ENCODE measurements at places on chromosomes 11 and 22. TPM values are rescaled to one million over a fixed set of nuclear protein-coding genes. Genes with fewer than 3 reads are reported as not detected.

OR51B5 gene
- total RNA-seq, result not detected

GALNT18 gene
- total RNA-seq, result 6.5 TPM

RFPL1 gene
- not detected for total RNA-seq

OR10D3 gene
- total RNA-seq, result not detected

CST6 gene
- not detected for total RNA-seq

- no peaks in the 10 kb centered on the region for H3K36me3 ChIP-seq
- no peak overlapping the region for H3K27ac ChIP-seq
- peaks cover 24% of the 10 kb centered on the region for H3K27me3 ChIP-seq
- DNase-seq, result no peak
These were observed 60.2 kb downstream of the PDE2A start for GRCh38 chr11:72613977-72614376.

DNA sequence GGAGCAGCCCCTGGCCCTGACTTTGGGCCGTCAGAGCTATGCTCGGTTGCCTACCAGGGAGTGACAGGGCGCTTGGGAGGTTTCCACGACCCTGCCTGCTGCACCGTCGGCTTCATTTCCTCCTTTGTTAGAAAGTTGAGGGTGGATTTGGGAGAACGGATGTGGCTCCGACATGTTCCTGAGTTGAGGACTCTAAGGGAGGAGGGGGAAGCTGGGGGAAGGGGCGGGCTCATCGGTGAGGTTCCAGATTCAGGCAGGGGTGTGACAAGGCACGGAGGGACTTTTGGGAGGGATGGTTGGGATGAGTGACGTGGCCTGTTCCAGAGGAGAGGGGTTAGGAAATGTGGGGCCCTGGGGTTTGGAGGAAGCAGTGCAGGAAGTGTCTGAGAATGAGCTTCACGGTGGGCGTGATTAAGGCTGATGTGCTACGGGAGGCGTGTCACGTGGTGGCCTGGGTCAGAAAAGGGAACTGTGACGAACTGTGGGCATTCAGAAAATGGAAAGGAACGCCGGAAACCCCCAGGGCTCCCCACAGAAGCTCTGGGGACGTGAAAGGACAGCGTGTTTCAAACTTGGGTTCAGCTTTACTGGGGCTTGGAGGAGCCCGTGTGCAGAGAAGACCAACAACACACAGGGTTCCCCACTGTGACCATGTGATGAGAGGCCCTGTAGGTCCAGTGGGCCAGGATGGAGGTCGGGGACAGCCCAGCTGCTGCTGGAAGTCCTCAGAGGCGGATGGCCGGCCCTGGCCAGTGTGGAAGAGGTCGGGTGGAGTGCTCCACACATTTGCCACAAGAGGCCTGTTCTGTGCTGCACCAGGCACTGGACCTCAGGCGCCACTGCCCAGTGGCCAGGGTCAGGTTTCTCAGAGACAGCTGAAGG lies 2.8 kb downstream of the PARVB start:
- H3K4me3 ChIP-seq, result no peak overlapping the region
- DNase-seq, result peak; percentile 61
- no peaks in the 10 kb centered on the region for H3K27me3 ChIP-seq
- peak overlapping the region; percentile 83 for H3K27ac ChIP-seq

DNA sequence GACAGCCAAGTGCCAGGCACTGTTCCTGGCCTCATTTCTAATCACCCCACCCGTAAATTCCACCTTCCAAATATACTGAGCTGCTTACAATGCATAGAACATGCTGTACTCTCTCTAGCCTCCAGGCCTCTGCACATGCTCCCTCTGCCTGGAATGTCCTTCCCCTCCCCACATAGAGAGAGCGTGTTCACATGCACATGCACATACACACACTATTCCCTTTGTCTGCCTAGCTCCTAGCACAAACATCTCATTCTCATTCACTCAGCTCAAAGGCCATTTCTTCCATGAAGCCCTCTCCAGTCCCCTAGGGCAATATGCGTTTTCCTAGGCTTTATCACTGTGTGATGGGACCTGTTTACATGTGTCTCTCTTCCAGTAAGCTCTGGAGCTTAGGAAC lies 144.6 kb downstream of the WT1 start:
- H3K27ac ChIP-seq, result no peak overlapping the region
- no peaks in the 10 kb centered on the region for H3K36me3 ChIP-seq
- H3K27me3 ChIP-seq, result peaks cover 8% of the 10 kb centered on the region
- no peak for DNase-seq
- H3K4me1 ChIP-seq, result no peaks in the 10 kb centered on the region

DNA sequence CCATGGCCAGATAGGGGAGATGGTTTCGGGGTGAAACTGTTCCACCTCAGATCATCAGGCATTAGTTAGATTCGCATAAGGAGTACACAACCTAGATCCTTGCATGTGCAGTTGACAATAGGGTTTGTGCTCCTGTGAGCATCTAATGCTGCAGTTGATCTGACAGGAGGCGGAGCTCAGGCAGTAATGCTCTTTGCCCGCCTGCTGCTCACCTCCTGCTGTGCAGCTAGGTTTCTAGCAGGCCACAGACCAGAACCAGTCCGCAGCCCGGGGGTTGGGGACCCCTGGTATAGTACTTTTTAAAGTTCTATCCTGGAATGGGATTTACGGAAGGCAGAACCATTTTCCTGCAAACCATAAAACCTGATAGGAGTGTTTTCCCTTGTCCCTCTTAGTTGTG lies 54.6 kb downstream of the POLD3 start:
- no peak overlapping the region for H3K4me3 ChIP-seq
- no peak for DNase-seq
- peaks cover 2% of the 10 kb centered on the region for H3K36me3 ChIP-seq
- no peaks in the 10 kb centered on the region for H3K27me3 ChIP-seq

DNA sequence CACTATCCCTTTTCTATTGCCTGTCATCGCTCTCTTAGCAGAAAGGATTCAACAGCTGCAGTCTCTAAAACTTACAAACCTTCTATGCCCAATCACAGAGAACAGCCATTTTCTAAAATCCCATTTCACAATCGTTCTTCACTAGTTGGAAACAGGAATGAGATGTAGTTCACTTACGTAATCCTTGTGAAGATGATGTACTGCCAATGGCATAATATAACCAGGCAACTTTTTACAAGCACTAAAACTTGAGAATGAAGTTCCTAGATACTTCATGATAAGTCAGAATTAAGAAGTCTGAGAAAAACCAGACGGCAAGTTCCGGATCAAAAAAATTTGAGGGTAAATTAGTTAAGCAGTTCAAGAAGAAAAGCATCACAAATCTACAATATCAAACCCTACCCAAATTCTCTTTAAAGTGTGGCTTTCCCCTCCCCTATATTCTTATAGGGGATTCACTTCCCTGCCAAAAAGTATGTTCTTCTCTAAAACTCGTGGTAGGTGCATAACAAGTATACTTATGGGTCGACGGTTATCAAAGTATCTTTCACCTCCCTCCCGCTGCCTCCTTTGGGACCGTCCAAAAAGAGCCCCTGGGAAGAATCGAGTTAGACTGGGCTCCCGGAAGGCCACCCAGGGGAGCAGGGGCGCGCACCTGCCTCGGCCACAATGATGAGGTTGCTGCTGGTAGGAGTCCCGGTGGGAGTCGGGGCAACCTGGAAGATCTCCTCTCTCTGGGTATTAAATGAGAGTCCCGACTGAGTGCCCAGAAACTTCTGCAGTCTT lies 666 bp downstream of the MSANTD4 start:
- H3K4me3 ChIP-seq, result peak overlapping the region; percentile 84
- no peaks in the 10 kb centered on the region for H3K27me3 ChIP-seq
- peak overlapping the region; percentile 79 for H3K27ac ChIP-seq
- H3K4me1 ChIP-seq, result peaks cover 7% of the 10 kb centered on the region
- DNase-seq, result no peak

- H3K36me3 ChIP-seq, result no peaks in the 10 kb centered on the region
- H3K27me3 ChIP-seq, result no peaks in the 10 kb centered on the region
These were observed 673.2 kb downstream of the BRD1 start for GRCh38 chr22:49154433-49154832.

GRCh38 chr22:31489632-31490495 lies at the start of gene EIF4ENIF1:
EIF4ENIF1 (minus strand) TSS chr22:31489842; CDS start chr22:31488718, 1,124 bp downstream.
- peak; percentile 77 for DNase-seq
- peaks cover 16% of the 10 kb centered on the region for H3K4me1 ChIP-seq
- H3K36me3 ChIP-seq, result peaks cover 3% of the 10 kb centered on the region
- H3K27me3 ChIP-seq, result no peaks in the 10 kb centered on the region
- peak within 1 kb of the TSS; percentile 79 for H3K4me3 ChIP-seq

DNA sequence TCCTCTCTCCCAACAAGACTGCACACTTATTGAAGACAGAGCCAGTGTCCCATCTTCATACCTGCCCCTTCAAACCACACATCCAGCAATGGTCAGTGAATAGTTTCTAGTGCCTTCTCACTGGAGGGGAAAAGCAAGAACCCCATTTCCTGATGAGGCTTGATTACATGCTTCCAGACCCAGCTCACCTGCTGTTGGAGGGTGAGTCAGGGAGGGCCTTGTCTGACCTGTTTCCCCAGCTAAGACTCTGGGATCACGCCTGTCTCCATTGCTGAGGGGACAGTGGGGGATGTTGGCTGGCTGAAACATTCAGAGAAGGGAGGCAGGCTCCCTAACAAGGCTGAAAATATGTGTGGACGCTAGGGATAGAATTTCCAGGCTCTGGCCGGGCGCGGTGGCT lies 27.5 kb upstream of the ZDHHC13 start:
- H3K36me3 ChIP-seq, result no peaks in the 10 kb centered on the region
- no peak for DNase-seq
- H3K27me3 ChIP-seq, result no peaks in the 10 kb centered on the region
- no peak overlapping the region for H3K27ac ChIP-seq
- no peak overlapping the region for H3K4me3 ChIP-seq
- H3K4me1 ChIP-seq, result peaks cover 16% of the 10 kb centered on the region

- DNase-seq, result no peak
- no peak overlapping the region for H3K27ac ChIP-seq
- H3K4me1 ChIP-seq, result peaks cover 10% of the 10 kb centered on the region
- no peaks in the 10 kb centered on the region for H3K36me3 ChIP-seq
These were observed 5.3 kb upstream of the KMT2A start for GRCh38 chr11:118430956-118431355.

DNA sequence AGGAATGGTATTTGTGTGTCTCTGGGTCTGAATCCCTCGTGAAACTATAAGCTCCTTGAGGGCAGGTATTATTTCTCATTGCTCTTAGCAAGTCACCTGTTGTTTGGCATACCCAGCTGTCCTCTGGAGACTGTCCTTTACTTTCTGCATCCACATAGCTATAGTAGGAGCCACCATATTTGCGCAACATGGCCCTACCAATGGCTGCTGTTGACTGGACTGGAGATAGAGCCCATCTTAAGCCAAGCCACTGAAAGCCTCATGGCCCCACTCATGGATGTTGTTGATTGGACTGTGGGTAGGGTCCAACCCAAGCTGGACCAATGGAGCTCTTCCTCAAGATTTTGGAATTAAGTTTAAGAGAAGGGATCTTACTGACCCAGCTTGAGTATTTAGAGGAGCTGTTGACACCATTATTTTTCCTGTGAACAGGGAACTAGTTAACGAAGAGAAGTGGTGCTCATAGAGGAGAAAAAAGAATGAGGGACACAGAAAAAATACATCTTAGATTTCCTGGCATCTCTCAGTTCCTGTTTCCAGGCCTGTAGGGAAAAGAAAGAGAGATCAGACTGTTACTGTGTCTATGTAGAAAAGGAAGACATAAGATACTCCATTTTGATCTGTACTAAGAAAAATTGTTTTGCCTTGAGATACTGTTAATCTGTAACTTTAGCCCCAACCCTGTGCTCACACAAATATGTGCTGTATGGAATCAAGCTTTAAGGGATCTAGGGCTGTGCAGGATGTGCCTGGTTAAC lies 47.2 kb downstream of the LRRC74B start:
- H3K27ac ChIP-seq, result no peak overlapping the region
- no peak for DNase-seq
- H3K4me3 ChIP-seq, result no peak overlapping the region
- H3K27me3 ChIP-seq, result peaks cover 8% of the 10 kb centered on the region
- H3K36me3 ChIP-seq, result no peaks in the 10 kb centered on the region
- no peaks in the 10 kb centered on the region for H3K4me1 ChIP-seq

- H3K4me3 ChIP-seq, result no peak overlapping the region
- H3K4me1 ChIP-seq, result peaks cover 12% of the 10 kb centered on the region
- H3K27me3 ChIP-seq, result no peaks in the 10 kb centered on the region
- no peaks in the 10 kb centered on the region for H3K36me3 ChIP-seq
These were observed 155.7 kb downstream of the ATG16L2 start for GRCh38 chr11:72969894-72970335.

DNA sequence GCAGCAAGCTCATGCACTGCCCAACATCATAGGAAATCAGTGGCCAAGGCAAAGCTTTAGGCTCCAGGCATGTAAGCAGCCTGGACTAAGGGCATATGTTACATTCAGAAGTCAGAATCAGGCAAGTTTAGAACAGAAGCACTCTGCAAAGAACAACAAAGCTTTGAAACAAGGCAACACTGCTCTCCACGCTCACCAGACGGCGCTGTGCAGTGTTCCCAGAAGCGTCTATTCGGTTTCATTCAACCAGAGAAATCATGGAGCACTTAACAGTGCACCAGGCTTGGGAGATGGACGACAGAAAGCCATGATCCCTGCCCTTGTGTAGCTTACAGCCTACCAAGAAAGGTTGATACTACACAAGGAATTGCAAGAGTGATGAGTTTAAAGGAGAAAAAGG lies 555.8 kb downstream of the BUD13 start:
- no peak overlapping the region for H3K4me3 ChIP-seq
- H3K27ac ChIP-seq, result no peak overlapping the region
- DNase-seq, result no peak
- peaks cover 5% of the 10 kb centered on the region for H3K27me3 ChIP-seq
- H3K4me1 ChIP-seq, result no peaks in the 10 kb centered on the region

DNA sequence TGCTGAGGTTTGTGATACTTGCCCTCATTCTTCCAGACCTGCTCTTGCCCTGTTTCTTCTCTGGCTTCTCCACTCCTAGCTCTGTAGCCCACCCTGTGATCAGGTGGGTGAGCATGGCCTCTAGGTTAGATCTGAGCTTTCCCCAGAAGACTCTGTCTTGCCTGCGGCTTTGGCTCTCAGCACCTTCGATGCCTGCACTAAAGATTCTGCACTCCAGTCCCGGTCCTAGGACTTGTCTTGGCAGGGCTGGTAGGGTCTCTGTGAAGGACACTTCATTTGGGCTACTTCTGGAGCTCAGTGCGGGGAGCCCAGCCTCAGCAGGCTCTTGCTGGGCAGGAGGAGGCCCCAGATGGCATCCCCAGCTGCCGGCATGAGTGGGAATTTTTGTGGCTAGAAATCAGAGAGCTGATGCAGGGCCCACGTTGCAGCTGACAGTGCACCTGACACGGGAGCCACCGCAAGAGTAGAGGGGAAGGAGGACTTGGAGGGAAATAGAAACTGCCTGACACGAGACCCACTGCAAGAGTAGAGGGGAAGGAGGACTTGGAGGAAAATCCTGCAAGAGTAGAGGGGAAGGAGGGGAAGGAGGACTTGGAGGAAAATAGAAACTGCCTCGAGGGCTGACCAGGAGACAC lies 226.9 kb upstream of the B3GAT1 start:
- no peaks in the 10 kb centered on the region for H3K27me3 ChIP-seq
- no peak for DNase-seq
- no peak overlapping the region for H3K27ac ChIP-seq
- H3K36me3 ChIP-seq, result no peaks in the 10 kb centered on the region

- H3K4me1 ChIP-seq, result no peaks in the 10 kb centered on the region
- no peak overlapping the region for H3K4me3 ChIP-seq
- peaks cover 8% of the 10 kb centered on the region for H3K27me3 ChIP-seq
- H3K27ac ChIP-seq, result no peak overlapping the region
These were observed 9.6 kb upstream of the TPST2 start for GRCh38 chr22:26599505-26599904.

- peaks cover 5% of the 10 kb centered on the region for H3K4me1 ChIP-seq
- no peak for DNase-seq
- H3K36me3 ChIP-seq, result no peaks in the 10 kb centered on the region
- no peak overlapping the region for H3K27ac ChIP-seq
- no peak overlapping the region for H3K4me3 ChIP-seq
These were observed 42.0 kb downstream of the IGLL5 start for GRCh38 chr22:22929381-22930221.

- H3K27me3 ChIP-seq, result no peaks in the 10 kb centered on the region
- H3K27ac ChIP-seq, result no peak overlapping the region
- H3K36me3 ChIP-seq, result no peaks in the 10 kb centered on the region
- no peak overlapping the region for H3K4me3 ChIP-seq
These were observed 35.6 kb downstream of the ETS1 start for GRCh38 chr11:128551611-128552335.

Data from astrocyte (in vitro differentiated cells and primary cell).